Fibroblast of skin of right biceps (primary cell): ENCODE measurements at places on chromosomes 16 and 17.

DNA sequence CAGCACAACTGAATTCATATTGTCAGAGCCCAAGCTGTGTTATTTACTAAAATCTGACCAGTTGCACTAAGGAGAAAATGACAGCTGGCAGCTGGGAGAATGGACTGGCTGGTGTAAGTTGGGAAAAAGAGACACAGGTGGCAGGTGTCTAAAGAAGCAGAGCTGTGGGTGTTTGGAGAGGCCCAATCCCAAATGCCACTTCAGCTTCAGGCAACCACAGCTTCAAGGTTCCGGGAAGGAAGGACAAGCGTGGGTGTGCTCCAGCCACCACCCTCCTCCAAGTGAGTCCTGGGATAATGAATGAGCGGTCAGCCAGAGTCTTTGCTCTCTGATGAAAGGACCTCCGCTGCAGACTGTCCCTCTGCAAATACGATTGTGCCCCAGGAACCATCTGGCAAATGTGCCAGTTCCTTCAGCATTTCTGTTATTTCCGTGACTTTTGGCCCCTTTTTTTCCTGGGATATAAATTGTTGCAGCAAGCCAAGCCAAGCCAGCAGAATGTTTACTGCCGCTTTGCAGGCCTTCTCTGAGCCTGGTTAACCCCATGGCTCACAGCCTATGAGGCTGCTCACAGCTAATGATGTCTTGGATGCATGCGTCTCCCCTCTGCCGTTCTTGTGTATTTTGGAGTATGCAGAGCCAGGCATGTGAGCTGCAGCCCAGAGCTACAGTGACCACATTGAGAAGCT lies 9.5 kb upstream of the RHBDL3 start:
- no peak for DNase-seq

GRCh38 chr17:77377710-77378235 lies 237.0 kb downstream of the SEC14L1 start:
- no peak for DNase-seq

DNA sequence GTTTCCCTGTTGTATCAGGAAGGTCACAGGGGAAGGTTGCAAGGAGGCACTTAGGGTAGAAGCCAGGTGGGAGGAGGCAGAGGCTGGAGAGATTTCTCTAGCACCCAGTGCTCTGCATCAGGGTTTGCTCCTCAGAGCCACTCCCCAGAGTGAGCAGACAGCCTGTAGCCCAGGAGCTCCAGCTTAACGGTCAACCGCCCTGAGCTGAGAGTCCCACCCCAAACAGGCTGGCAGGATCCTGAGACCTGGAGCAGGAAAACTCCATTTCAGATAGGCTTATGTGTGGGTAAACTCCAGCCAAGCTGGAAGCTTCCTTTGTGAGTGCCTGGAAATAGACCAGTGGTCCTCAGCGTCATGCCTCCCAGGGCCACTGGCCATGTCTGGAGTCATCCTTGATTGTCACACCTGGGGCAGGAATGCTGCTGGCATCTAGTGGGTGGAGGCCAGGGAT lies 37.9 kb downstream of the MPRIP start:
- DNase-seq: no peak

DNA sequence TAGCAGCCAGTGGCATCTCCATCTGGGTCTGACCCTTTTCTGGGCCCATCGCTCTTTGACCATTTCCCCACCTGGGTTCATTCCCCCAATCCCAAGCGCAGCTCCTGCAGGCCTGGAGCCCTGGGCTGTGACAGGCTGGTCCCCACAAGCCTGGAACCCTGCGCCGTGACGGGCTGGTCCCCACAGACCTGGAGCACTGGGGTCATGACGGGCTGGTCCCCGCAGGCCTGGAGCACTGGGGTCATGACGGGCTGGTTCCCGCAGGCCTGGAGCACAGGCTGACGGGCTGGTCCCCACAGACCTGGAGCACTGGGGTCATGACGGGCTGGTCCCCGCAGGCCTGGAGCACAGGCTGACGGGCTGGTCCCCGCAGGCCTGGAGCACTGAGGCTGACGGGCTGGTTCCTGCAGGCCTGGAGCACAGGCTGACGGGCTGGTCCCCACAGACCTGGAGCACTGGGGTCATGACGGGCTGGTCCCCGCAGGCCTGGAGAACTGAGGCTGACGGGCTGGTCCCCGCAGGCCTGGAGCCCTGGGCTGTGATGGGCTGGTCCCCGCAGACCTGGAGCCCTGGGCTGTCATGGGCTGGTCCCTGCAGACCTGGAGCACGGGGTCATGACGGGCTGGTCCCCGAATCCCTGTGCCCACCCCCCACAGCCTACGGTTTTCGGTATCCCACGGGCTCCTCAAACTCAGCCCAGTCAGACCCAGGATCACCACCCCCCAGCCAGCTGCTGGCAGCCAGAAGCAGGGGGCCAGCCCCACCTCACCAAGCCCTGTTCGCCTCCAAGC lies 16.6 kb downstream of the TMC6 start:
- no peak for DNase-seq

DNA sequence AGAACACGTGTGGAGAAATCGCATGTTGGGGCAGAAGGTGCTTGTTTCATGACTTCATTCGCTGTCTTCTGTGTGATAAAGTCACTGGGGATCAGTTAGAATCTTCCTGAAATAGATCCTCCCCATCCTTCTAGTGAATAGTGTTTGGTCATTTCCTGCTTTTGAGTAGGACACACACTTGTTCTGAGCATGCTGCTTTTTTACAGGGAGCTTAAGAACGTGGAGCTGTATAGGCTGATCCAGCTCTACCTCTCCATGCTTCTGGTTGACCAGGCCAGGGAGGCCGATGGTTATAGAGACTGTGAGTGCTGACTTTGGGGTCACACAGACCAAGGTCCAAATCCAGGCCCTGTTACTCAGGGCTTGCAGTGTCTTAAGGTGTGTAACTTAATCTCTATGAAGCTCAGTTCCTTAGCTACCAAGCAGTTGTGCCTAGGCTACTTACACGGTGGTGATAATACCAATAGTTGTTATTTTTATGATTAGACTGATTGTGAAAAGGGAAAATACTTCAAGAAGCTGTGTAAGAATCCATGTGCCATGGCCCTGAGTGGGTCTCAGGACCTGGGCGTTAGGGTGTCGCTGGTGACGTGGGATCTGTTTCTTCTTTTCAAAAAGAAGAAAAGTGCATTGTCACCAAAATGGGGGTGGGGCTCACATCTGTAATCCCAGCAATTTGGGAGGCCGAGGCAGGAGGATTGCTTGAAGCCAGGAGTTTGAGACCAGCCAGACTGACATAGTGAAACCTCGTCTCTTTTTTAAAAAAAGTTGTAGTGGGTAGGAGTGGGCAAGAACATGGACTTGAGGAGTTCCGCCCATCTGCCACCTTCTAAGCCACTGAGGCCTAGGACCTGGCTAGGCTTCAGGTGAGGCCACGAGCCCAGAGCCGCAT lies 64.1 kb upstream of the LGALS9 start:
- DNase-seq: peak; percentile 36

DNA sequence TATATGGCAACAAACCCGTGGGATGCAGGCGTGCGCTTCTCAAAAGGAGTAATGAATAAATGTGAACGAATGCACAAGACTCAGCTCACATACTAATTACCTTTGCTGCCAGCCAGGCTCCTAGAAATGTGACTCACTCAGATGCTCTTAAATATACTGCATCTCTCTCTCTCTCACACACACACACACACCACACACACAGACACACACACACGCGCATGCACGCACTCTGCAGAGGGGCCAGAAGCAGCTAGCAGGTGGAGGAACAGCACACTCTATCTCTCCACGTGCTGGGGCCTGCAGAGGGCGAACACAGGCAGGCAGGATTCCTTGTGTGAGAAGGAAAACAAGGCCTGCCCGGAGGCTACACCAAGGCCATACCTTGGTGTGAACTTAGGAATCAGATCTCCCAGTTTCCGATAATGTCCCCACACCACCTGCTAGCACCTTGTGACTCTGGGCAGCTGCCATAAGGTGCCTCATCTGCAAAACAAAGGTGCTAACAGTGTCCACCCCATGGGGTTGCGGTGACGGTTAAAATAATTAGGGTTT lies 5.3 kb downstream of the GPRC5B start:
- DNase-seq: peak; percentile 42

DNA sequence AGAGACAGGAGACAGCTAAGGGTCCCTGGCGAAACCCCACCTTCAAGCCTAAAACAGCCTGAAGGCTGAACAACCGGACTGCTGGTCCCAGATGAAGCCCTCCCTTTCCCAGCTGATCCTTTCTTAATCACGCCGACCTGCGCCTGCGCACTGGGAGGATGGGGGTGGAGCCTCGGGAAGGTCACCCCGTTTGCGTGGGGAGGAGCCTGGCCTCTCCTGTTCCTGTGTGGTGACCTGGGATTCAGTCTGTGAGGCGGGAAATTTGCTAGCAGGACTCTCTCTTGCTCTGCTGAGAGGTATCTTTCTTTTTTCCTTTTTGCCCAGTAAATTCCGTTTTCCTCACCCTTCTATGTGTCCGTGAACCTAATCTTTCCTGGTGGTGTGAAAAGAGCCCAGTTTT lies 9.6 kb downstream of the FAM20A start:
- peak; percentile 31 for DNase-seq

GRCh38 chr17:79160980-79161636 lies 86.5 kb downstream of the ENGASE start:
- peak; percentile 26 for DNase-seq

- DNase-seq: no peak
These were observed 267.7 kb upstream of the ZFHX3 start for GRCh38 chr16:73315645-73316044.

DNA sequence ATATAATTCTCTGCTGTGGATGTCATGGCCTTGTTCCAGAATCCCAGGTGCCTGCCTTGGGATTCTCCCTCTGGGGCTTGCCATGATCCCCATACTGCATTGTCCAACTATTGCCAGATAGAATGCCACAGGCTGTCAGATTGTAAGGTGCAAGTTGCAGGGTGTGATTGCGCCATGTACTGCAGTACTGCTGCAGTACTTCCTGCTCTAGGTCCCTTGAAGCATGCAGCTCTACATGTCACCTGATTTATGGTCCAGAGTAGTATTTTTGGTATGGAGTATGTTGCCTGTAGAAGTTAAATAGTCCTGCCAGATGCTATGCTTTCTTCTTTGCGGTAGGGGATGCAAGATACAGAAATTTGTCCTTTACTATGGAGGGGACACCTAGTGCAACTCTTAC lies 7.0 kb upstream of the SLFN5 start:
- no peak for DNase-seq

- DNase-seq: peak; percentile 26
These were observed 114.8 kb upstream of the NOL11 start for GRCh38 chr17:67602974-67603373.

- DNase-seq: no peak
These were observed 114.7 kb upstream of the CACNG3 start for GRCh38 chr16:24141466-24141865.

DNA sequence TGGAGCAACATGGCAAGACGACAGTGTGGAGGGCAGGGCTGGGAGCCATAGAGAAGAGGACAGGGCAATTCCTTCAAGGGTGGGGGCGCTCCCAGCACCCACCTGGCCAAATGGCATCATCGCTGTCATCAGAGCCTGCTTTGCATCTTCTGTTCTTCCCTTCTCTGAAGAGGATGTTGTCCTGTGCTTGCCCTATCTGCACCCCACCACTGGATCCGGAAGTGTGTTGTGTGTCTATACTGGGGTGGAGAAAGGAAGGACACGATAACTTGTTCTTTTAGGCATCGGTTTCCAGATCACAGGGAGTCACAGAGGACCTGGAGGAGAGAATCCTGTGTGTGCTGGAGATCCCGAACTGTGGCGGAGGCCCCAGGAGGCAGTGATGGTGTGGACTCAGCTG lies 25.7 kb upstream of the ANKRD40CL start:
- no peak for DNase-seq

GRCh38 chr16:27446721-27447120 lies 44.7 kb downstream of the IL21R start:
- no peak for DNase-seq

DNA sequence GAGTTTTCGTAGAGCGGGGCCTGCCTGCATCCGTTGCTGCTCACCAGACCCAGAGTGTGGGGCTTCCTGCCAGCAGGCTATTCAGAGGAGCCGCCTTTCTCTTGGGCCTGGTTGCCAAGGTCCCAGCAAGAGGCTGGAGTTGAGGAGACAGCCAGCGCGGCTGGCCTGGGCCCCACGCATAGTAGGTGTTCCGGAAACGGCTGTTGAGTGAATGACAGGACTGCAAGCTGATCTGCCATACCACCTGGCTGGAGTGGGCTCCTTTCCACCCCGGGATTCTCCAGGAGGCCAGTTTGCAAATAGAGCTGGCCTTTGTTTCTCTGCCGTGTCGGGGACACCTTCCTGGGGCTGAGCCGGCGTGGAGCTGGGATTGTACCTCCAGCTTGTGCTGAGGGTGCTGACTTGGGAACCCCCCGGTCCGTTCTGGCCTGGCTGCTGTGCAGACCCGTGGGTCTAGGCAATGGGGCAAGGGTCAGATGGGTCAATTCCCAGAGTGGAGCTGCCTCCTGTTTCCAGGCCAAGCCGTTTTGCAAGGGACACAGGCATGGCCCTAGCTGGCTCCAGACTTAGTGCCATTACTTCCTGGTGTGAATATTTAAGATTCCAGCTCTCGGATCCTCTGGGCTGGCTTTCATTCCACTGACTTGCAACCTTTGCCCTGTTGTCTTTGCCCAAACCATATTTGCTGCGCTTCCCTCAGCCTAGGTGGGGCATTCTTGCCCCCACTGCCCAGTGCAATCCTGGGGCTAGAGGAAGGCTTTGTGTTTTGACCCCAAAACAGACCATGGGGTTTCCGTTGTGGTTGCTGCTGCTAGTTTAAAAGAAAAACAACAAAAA lies 68.8 kb downstream of the CMIP start:
- no peak for DNase-seq

GRCh38 chr17:75105126-75106080 lies 4.4 kb upstream of the ARMC7 start:
- no peak for DNase-seq

DNA sequence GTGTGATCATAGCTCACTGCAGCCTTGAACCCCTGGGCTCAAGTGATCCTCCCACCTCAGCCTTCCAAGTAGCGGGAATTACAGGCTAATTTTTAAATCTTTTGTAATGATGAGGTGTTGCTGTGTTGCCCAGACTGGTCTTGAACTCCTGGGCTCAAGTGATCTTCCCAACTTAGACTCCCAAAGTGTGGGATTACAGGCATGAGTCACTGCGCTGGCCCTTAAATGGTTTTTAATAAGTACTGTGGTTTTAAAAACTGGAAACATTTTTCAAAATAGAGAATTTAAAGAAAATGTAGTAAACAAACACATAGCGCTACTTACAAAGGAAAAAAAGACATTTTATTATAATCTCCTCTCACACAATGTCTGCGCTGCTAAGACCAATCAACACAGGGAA lies 32.2 kb downstream of the MARCHF10 start:
- no peak for DNase-seq

- peak; percentile 33 for DNase-seq
These were observed 181.1 kb downstream of the CHD9 start for GRCh38 chr16:53235851-53236250.

- DNase-seq: no peak
These were observed 246.2 kb downstream of the STX8 start for GRCh38 chr17:9329251-9329921.

DNA sequence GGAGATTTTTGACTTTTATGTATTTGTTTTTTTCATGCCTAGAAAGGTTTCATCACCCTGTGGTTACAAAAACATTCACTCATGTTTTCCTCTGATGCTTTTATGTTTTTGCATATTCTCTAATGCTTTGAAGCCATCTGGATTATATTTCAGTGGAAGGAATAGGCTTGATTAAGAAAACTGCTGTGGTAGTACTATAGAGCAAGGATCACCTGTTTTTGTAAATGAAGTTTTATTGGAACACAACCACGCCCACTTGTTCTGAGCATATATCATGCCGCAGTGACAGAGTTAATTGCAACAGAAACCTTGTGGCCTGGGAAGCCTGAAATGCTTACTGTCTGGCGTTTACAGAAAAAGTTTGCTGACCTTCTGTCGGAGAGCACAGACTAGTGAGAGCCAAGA lies 11.5 kb downstream of the COX10 start:
- DNase-seq: no peak
